ENCODE measurements at places on chromosomes 5 and 9.

DNA sequence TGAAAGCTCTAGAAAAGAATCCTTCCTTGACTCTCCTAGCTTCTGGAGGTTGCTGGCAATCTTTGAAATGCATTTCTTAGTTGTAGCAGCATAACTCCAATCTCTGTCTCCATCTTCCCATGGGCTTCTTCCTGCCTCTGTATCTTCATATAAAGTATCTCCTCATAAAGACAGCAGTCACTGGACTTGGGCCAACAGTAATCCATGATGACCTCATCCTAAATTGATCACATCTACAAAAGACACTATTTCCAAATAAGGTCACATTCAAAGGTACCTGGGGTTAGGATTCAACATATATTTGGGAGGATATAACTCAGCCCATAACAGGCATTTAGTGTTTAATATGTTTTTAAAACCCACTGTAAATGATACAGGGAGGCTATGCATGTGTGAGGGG is 123.3 kb downstream of the MLLT3 start:
- H3K27me3 ChIP-seq: no peaks in the 10 kb centered on the region
- DNase-seq: no peak
- H3K36me3 ChIP-seq: no peaks in the 10 kb centered on the region
- no peak overlapping the region for H3K27ac ChIP-seq

DNA sequence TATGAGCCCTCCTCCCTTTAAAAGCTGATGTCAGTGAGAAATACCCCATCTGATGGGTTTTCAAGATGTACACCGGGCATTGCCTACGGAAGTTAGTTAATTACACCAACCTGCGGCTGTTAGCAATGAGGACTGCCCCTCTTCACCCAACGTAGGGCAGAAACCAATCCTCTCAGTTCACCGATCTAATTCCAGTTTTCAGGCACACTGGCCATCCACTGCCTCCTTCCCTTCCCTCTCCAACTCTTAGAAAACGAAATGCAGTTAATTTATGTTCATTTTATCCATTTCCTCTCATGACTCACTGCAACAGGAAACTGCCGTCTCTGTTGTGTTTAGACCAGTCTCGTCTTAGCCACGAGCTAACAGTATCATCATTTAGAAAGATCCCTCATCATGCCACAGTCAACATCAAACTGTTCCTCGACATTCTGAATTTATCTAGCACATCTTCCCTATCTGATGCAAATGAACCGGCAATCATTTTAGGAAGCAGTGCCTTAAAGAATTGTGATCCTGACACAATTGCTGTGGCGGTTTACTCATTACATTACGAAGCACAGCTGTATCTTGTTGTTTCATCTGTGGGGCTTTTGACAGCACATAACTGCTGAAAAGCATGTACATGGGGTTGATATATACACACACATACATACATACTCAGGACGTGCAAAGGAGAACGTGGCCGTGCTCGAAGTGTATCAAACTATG is 168.6 kb downstream of the EFNA5 start:
- H3K4me3 ChIP-seq: no peak overlapping the region
- no peaks in the 10 kb centered on the region for H3K4me1 ChIP-seq
- no peaks in the 10 kb centered on the region for H3K27me3 ChIP-seq
- H3K27ac ChIP-seq: no peak overlapping the region
- H3K36me3 ChIP-seq: no peaks in the 10 kb centered on the region

DNA sequence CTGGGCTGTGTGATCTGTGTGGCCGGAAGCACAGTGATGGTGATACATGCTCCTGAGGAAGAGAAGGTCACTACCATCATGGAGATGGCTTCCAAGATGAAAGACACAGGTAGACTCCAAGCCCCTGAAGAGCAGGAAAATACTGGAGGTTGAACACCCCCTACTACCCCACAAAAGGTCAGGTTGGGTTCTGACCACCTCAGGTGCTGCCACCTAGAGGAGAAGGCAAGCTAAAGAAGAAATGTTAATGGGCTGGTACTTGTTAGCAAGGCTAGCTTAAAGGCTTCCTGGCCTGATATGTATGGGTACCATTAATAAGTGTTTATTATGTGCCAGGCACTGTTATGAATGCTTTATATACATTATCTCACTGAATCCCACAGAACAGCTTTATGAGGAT is 11.7 kb downstream of the NIPAL4 start:
- no peaks in the 10 kb centered on the region for H3K36me3 ChIP-seq
- no peaks in the 10 kb centered on the region for H3K4me1 ChIP-seq
- no peaks in the 10 kb centered on the region for H3K27me3 ChIP-seq
- DNase-seq: no peak
- no peak overlapping the region for H3K4me3 ChIP-seq
- no peak overlapping the region for H3K27ac ChIP-seq

GRCh38 chr9:99660191-99660636 is 161.5 kb upstream of the NR4A3 start:
- no peak for DNase-seq
- no peaks in the 10 kb centered on the region for H3K4me1 ChIP-seq

DNA sequence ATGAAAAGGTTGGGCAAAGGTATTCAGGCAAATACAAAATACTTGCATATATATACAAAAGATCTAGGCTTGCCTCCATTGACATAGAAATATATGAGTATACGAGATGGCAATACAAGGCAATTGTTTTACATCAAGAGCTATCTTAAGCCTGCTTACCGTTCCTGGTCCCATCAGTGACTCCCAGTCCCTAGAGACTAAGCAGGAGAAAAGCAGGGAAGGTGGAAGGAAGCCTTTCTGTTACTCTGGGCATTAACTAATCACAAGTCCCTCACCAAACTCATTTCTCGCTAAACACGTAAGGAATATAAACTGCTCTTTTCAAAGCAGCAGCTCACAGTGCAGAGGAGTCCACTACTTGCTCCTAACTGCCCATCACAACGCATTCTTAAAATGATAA is 125.2 kb downstream of the ZNF608 start:
- no peaks in the 10 kb centered on the region for H3K36me3 ChIP-seq
- H3K27ac ChIP-seq: no peak overlapping the region
- no peak for DNase-seq
- no peaks in the 10 kb centered on the region for H3K4me1 ChIP-seq

GRCh38 chr9:105232207-105232606 is 12.2 kb upstream of the SLC44A1 start:
- H3K4me1 ChIP-seq: no peaks in the 10 kb centered on the region
- no peaks in the 10 kb centered on the region for H3K27me3 ChIP-seq
- no peak overlapping the region for H3K27ac ChIP-seq
- no peak for DNase-seq

DNA sequence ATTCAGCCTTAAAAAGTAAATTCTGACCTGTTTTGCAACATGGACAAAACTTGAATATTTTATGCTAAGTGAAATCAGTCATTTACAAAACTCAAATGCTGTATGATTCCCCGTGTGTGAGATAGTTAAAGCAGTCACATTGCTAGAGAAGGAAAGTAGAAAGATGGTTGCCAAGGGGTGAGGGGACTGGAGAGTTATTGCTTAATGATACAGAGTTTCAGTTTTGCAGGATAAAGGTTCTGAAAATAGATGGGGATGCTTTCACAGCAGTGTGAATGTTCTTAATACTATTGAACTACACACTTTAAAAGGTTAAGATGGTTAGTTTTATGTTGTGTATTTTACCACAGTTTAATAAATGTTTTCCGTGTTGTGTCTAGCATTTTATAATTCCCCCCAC is 51.2 kb downstream of the SGCD start:
- H3K27ac ChIP-seq: no peak overlapping the region
- no peak for DNase-seq
- no peaks in the 10 kb centered on the region for H3K27me3 ChIP-seq

DNA sequence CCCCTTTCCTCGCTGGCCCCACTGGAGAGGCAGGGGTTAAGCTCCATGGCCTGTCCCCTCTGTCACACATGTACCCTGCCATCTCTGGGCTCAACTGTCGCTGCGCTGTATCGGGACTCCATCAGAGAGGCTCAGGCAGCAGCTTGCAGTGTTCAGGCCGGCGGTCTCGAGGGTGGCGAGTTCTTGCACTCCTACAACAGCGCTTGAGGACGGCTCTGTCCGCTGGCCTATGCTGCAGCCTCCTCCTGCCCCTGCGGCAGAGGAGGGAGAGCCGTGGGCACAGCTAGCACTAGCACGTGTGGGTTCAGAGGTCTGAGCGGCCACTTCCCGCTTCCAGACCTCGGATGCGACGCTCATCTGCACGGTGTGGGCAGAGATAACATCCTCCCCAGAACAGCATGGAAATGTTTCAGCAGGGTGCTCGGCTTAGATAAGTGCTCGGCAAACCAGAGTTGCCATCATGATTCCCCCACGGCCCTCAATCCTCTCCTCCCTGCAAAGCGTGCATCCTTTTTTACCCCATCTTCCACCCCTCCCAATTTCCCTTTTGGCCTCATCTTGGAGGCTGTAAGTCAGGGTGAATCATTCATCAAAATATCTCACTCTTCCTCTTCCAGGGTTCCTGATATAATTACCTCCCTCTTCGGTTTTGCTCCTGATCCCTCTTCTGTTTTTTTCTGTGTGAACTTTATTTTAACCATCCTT is 41.9 kb upstream of the FUBP3 start:
- H3K4me1 ChIP-seq: no peaks in the 10 kb centered on the region
- no peaks in the 10 kb centered on the region for H3K27me3 ChIP-seq
- no peak for DNase-seq

DNA sequence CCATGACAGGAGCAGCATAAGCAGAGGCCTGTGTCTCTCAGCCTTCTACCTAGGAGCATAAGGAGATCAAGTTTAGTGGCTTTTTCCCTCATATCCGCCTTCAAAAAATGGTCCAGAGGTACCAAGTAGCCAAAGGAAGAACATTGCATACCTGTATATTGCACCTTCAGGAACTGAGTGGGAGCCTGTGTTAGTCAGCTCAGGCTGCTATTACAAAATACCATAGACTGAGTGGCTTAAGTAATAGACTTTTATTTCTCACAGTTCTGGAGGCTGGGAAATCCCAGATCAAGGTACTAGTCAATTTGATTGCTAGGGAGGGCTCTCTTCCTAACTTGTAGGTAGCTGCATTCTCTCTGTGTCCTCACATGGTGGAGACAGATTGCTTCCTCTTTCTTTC is 597.4 kb upstream of the PTGER4 start:
- H3K4me1 ChIP-seq: no peaks in the 10 kb centered on the region
- H3K27ac ChIP-seq: no peak overlapping the region
- DNase-seq: no peak
- no peak overlapping the region for H3K4me3 ChIP-seq
- no peaks in the 10 kb centered on the region for H3K27me3 ChIP-seq

DNA sequence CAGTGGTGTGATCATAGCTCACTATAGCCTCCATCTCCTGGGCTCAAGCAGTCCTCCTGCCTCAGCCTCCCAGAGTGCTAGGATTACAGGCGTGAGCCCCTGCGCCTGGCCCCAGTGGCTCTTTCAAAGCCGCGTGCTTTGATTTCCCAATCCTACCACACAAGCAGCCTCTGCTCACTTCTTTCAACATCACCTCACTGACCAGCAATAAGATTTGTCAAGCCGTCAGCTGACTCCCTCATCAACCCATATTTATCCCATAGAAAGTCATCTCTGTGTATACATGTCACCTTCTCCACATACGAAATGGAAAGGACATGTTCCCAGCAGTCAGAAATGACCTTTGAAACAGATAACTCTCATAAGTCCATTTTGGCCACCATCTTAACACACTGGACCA is 26.0 kb downstream of the SLC31A2 start:
- no peak overlapping the region for H3K4me3 ChIP-seq
- peaks cover 16% of the 10 kb centered on the region for H3K36me3 ChIP-seq
- no peaks in the 10 kb centered on the region for H3K27me3 ChIP-seq
- no peak for DNase-seq
- H3K27ac ChIP-seq: no peak overlapping the region

GRCh38 chr9:18891946-18892670 is 140.9 kb downstream of the SAXO1 start:
- H3K27ac ChIP-seq: no peak overlapping the region
- no peaks in the 10 kb centered on the region for H3K4me1 ChIP-seq
- H3K27me3 ChIP-seq: no peaks in the 10 kb centered on the region
- DNase-seq: no peak

DNA sequence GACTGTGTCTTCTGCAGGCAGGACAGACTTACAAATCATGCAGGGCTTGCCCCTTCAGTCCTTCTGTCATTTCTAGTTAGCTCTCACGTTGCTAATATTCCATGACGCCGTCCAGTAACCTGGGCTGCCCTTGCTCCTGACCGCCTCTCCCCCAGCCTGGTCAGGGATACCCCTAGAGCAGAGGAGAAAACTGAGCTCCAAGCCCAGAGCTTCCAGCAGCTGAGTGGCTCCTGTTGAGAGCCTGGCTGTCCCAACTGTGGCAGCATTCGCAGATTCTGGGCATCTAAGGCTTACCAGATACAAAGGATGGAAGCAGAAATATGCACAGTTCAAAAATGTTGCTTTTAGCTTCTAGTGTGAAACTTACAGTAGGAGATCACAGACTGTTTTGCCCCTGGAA is 185.2 kb downstream of the CD180 start:
- H3K4me1 ChIP-seq: peaks cover 4% of the 10 kb centered on the region
- no peak for DNase-seq
- no peaks in the 10 kb centered on the region for H3K27me3 ChIP-seq
- H3K36me3 ChIP-seq: no peaks in the 10 kb centered on the region

DNA sequence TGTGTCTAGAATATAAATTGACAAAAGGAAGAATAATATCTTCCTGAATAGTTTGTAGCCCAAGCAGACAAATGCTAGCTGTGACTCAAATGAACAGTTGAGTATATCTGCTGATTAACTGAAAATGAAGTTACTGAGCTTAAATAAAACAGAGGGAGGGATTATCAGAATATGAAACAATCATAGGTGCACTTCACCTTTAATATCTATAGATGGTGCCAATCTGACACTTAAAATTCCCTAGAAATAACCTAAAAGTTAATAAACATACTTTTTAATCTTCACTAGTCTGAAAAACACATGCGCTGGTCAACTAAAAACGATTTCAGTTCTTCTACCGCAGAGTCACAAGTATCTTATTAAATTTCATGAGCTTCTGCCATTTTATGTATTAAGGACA is 280.8 kb upstream of the RASA1 start:
- H3K27me3 ChIP-seq: no peaks in the 10 kb centered on the region
- no peak overlapping the region for H3K27ac ChIP-seq
- H3K4me3 ChIP-seq: no peak overlapping the region

GRCh38 chr5:61991430-61991829 is 314.6 kb upstream of the KIF2A start:
- H3K27me3 ChIP-seq: no peaks in the 10 kb centered on the region
- no peaks in the 10 kb centered on the region for H3K4me1 ChIP-seq
- H3K36me3 ChIP-seq: no peaks in the 10 kb centered on the region
- DNase-seq: no peak
- H3K27ac ChIP-seq: no peak overlapping the region

DNA sequence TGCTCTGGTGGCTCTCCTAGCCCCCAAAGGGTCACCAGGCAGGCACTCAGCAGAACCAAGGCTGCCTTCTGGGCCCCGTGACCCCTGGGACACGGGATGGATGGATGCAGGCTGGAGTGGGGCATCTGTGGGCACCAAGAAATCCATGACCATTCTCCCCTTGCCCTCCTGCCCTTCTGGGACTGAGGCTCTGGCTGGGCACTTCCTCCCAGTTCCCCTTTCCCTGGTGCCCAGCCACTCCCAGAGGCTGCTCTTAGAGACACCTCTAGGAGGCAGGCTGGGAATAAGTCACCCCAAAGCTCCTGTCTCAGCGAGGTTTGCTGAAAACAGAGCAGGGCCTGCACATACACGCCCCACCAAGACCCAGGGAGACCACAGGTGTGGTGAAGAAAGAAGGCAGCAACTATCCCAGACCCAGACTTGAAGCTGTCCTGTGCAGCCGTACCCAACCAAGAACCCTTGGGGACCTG is 943 bp downstream of the STING1 start:
- no peaks in the 10 kb centered on the region for H3K4me1 ChIP-seq
- no peaks in the 10 kb centered on the region for H3K27me3 ChIP-seq
- H3K4me3 ChIP-seq: peak overlapping the region; percentile 60
- peaks cover 5% of the 10 kb centered on the region for H3K36me3 ChIP-seq
- DNase-seq: no peak
